ENCODE measurements at places on chromosomes 2 and 18.
A peak's percentile ranks its signal among the peaks of the same experiment; 100 is the strongest.

- no peak for DNase-seq
Observed at GRCh38 chr2:1813371-1813770, 69.1 kb upstream of the PXDN start.

DNA sequence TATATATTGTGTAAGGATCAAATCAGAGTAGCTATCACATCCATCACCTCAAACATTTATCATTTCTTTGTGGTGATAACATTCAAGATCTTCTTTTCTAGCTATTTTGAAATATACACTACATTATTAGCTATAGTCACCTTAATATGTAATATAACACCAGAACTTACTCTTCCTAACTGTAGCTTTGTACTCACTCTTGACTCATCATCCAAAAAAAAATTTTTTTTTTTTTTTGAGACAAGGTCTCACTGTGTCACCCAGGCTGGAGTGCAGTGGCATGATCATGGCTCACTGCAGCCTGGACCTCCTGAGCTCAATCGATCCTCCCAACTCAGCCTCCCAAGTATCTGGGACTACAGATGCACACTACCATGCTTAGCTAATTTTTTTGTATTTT is 153.3 kb downstream of the EML6 start:
- DNase-seq = no peak

- no peak for DNase-seq
Observed at GRCh38 chr2:143371616-143372015, 242.4 kb downstream of the ARHGAP15 start.

DNA sequence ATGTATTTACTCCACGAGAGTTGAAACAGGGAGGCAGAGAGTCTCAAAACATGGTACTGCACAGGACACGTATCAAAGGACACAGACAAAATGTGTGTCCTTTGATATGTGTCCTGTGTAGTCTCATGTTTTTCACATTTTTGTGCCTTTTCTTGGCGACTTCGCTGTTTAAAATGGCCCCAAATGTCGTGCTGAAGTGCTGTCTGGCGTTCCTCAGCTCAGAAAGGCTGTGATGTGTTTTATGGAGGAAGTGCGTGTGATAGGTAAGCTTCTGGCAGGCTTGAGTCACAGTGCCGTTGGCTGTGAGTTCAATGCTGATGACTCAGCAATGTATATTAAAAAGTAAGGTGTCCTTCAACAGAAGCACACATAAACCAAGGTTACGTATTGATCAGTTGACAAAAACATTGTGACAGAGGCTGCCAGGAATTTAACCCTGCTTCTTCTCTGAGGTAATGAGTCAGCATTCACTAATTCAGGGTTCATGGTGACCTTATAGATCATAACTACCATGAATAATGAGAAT is 78.2 kb downstream of the DYSF start:
- DNase-seq = no peak

- no peak for DNase-seq
Observed at GRCh38 chr2:205848601-205849000, 166.3 kb downstream of the NRP2 start.

DNA sequence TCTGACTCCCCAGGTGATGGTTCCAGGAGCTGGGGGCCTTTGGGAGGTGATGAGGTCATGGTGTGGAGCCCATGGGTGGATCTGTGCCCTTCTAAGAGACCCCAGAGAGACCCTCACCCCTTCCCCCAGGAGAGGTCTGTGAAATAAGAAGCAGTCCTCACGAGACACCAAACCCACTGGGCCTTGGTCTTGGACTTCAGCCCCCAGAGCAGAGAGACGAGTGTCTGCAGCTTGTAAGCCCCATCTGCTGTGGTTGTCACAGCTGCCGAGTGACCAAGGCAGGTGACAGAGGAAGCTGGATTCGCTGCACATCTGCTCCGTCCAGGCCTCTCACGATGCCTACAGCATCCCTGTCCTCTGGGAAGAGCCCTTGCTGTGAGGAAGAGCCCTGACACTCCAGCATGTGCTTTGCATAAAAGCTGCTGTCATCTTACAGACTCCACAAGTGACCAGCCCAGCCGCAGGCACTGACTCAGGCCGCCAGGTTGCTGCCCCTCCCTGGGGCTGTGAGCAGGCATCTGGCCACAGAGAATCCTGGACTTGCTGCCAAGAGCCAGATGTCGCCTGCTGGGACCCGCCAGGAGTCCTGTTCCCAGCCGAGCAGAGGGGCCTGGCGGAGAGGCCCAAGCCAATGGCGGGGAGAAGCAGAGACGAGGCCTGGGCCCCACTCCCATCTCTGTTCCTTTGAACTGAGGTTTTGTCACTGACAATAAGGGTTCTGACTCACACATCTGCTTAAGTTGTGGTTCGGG is 150.8 kb downstream of the PXDN start:
- no peak for DNase-seq

GRCh38 chr2:30113617-30114293 is 33.1 kb upstream of the YPEL5 start:
- DNase-seq = no peak

DNA sequence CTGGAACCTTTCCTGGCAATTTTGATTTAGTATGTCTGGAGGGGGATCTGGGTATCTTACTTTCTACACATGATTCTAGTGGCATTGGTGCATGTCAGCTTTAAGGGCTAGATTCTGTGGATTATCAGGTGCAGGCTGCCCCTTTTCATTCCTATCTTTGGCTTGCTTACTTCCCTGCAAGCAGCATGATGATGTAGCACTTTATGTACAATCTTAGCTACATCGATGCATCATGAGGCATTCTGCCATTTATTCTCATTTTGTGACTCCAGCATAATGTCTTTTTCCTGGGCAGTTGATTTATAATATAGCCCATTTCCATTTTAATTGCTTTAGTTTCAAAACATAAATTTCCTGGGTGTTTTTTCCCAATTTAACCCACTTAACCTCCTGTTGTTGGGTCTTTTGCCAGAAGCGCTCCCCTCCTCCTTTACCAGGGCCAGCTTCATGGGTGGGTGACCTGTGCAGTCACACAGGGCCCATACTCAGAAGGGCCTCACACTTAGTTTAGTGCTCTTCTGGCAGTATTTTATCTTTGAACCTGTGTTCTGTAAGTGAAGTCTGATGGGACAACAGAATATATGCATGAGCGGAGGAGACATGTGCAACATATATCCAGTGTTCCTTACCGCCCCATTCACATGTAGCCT is 36.0 kb downstream of the TPGS2 start:
- no peak for DNase-seq

- no peak for DNase-seq
Observed at GRCh38 chr2:232097758-232098157, 136.2 kb downstream of the DIS3L2 start.

GRCh38 chr2:215624423-215624829 is 188.6 kb upstream of the FN1 start:
- DNase-seq = no peak

GRCh38 chr2:54052825-54053718 is 62.3 kb upstream of the ACYP2 start:
- DNase-seq = no peak

DNA sequence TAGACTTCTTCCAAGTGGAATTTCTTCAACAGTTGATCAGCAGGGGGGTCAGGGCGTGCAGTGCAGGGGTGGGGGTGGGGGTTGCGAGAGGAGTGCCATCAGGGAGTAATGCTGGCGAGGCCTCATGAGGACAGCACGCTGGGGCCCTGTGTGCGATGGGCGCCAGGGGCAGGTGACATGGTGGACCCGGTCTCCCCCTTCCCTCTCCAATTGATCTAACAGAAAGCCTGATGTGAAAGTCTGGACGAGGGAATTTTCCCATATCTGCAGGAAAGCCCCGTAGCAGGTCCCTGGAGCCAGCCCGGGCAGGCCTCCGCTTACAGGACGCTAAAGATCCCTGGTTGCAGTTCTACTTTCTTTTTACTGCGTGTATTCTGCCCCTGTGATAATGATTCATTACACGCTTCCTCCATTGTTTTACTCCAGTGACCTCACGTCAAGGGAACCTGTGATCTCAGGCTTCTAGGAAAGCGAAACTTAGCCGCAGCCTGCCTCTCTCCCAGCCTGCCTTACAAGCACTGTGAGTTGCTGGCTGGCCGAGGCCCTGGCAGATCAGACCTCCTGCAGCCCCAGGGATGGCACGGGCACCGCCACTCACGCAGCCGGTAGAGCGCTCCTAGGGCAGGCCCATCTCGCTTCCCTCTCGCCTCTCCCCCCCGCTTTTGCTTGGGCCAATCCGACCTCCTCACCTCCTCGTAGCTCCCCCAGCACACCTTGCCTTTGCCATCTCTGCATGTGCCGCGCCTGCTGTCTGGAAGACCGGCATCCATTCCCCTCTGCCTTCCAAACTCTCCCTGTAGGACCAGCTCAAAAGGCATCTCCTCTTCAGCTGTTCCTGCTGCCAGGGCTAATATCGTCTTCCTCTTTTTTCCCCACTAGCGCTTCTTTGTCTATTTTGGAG is 19.2 kb downstream of the NEURL3 start:
- DNase-seq = peak; percentile 52

DNA sequence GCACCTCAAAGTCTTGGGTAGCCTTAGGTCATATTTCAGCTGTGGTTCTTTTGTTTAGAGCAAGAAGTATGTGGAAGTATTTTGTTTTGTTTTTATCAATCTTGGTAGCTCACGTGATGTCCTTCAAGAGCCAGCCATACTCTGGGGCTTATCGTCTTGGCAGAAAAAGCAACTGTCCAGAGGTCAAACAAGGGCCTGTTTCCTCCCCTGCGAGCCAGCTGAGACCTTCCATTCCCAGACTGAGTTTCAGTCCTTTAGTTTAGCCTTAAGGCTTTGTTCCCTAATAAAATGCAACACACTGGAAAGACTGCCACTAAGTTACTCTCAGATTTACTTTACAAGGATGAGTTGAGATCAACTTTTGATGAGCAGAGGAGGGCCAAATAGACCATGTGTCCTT is 63.5 kb downstream of the TXNL1 start:
- no peak for DNase-seq

DNA sequence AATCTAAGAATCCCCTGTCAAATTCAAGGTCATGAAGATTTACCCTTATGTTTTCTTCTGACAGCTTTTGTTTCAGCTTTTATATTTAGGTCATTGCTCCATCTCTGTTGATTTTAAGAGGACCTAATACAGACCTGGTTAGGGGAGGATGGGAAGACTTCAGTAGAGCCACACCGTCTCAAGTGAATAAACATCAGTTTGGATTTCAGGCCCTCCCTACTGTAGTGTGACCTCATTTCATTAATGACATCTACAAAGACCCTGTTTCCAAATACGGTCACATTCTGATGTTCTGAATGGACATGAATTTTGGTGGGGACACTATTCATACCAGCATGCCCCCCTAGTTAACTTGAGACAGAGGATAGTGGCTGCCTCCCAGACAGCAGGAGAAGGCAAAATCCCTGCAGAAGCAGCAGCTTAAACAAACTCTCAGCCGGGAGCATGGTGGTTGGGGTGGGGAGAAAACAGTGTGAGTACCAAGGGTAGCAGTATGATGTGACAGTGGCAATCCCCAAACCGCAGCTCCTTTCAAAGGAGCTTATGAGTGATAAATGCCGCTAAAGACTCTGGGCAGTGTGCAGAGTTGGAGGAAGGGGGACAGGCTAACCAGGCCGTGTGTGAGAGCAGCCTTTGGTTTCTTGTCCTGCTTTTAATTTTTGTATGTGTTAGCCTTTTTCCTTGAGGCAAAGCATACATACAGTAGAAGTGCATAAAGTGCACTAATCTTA is 65.9 kb upstream of the TNP1 start:
- no peak for DNase-seq

- no peak for DNase-seq
Observed at GRCh38 chr18:60401346-60401745, 28.8 kb upstream of the MC4R start.

GRCh38 chr2:113390124-113390849 is 47.2 kb upstream of the ZNG1B start:
- DNase-seq = peak; percentile 23

DNA sequence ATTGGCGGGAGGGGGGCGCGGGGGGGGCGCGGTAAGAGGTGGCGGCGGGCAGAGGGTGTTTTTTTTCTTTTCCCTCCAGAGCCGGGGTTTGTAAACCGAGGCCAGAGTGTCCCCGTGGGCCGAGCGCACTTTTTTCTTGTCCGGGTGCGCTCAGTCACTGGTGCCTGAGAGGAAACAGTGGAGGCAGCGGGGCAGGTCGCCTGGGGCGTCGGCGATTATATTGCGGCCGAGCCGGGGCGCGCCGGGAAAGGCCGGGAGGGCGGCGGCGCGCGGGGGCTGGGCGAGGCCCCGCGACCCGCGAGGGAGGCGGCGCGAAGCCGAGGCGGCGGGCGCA is 275 bp downstream of the HOXD8 start:
- DNase-seq = no peak

DNA sequence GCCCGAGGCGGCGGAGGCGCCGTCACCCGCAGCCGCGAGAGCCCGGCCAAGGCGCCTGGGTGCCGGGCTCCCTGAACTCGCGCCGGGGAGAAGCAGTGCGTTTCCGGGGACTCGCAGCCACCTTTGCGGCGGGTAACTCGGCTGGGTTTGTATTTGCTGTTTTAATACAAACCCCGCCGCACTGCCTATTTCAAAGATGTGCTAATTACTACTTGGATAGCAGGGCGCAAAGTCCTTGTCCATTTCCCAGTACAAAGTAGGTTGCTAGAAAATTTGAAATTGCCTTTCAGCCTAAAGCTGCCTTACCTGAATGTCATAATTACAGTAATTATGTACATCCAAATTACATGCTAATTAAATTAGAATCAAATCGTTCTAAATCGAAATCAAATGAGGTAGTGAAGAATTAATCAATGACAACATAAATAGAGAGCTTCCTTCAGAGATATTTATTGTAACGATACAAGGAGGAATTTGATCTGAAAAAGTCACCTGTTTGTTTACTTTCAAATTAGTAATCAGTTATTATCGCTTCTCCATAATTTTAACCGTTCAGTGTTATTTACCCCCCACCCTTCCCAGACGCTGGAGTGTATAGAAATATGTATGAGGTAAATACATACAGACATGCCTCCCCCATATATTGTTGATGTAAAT is 8.1 kb downstream of the SP9 start:
- no peak for DNase-seq

- DNase-seq = no peak
Observed at GRCh38 chr2:234496055-234496834, 636 bp downstream of the ARL4C start.

DNA sequence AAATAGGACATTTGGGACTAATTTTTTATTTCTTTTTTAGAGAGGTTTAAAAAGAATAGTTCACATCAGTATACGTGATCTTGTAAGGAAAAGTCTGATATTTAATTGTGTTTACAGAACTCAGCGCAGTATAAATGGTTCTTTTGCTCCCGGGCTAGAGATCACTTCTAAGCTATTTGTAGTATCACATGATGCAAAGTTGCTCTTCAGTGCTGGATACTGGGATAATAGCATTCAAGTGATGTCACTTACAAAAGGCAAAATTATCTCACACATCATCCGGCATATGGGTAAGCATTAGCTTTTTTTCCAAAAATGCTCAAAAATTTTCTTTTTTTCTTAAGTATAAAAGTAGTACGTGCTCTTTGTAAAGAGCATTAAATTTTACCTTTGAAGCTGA is 37.4 kb upstream of the CYP20A1 start:
- DNase-seq = no peak

Measured in stimulated activated CD4-positive, alpha-beta T cell treated with anti-CD3 and anti-CD28 coated beads, Interleukin-1b, Interleukin-23, amount 100 ng/mL, for 1 hour (primary cell).